D721Med (cell line): ENCODE measurements at places on chromosomes 2 and 18.

DNA sequence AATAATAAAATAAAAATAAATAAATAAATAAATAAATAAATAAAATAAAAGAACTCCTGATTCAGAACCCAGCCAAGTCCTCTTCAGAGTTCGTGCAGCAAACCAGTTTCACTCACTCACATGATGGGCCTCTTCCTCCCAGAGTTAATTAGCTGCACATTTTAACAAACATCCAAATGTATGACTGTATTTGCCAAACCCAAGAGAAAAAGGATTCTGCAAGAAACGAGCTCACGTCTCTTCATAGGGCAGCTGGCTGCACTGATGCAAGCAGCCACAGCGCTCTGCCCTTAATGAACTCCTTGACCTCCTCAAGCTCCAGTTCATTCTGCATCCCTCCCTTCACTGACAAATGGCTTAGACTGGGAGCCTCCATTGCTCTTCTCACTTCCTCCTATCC is 55.1 kb downstream of the MREG start:
- no peak for DNase-seq

DNA sequence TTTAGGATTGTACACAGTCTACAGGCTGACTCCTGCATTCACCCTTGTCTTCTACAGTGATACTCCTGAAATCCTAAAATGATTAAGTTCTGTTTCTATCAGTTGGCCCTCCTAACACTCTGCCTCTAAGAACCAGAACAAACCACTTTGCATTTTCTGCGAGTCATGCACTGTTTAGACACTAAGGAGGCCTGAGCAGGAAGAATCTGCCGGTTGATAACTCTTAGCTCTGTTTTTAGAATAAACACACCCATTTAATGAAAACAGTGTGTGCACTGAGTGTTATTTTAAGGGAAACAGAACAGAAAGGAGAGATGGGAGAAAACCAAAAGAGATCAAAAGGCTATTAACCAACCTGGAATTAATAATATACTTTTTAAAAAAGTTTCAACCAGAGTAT is 22.9 kb upstream of the SSB start:
- no peak for DNase-seq

GRCh38 chr2:58553937-58554336 is 312.8 kb upstream of the FANCL start:
- DNase-seq = no peak

DNA sequence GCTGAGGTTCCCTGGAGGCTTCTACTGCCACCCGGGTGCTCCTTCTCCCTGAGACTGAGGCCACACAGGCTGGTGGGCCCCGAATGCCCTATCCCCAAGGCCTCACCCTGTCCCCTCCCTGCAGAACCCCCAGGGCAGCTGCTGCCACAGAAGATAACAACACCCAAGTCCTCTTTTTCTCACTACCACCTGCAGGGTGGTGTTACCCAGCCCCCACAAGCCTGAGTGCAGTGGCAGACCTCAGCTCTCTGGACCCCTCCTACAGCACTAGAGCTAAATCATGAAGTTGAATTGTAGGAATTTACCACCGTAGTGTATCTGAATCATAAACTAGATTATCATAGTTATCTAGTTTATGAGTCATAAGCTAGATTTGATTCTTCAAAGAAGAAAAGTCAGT is 7.3 kb upstream of the CENPA start:
- DNase-seq = no peak

DNA sequence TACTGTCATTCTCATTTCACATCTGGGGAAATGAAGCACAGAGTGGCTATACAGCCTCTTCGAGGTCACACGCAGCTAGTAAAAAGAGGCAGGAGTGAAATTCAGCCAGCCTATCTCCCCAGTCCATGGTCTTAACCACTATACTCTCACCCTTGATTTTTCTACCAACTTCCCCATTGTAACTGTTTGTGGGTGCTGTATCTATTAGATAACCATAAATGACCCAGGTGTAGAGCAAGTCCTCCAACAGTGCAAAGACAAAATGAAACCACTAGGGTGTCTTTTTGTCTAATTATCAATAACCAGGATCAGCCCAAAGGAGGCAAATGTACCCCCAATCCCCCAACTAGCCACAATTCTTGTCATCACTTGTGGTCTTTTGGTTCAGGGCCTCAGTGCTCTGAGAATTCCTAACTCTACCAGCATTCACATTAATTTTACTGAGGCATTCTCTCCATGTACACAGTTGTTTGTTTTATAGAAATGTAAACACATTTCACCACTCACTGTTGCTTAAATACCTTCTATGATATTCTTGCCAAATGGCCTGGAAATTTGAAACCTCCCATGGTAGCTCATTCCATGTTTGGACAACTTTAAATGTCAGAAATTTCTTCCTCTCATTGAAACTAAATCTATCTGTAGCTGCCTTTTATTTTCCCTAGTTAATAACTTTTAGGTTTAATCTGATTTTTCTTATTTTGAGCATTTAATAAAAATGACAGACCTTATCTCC is 58.7 kb downstream of the SLC40A1 start:
- DNase-seq = no peak

DNA sequence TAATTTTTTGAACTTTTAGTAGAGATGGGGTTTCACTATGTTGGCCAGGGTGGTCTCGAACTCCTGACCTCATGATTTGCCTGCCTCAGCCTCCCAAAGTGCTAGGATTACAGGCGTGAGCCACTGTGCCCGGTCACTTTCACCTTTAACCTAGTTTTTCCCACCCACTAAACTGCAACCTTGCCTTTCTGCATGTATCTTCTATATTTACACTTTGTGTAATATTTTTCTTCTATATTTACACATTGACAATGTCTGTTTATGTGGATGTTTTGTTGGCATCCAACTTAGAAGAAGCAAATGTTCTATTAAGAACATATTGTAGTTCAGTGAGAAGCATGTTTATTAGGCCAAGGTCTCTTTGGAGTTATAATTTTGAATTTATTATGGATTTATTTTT is 26.7 kb downstream of the SNRPD1 start:
- no peak for DNase-seq

- no peak for DNase-seq
Observed at GRCh38 chr2:187783446-187783845, 229.2 kb upstream of the TFPI start.
